Stimulated activated CD8-positive, alpha-beta memory T cell treated with anti-CD3 and anti-CD28 coated beads, Interleukin-7, amount 100 ng/mL, for 1 hour (primary cell): ENCODE measurements at places on chromosomes 2 and 18.

- no peak for DNase-seq
Observed at GRCh38 chr2:237715459-237715947, 83.1 kb upstream of the RBM44 start.

GRCh38 chr18:22467760-22468553, 50.2 kb upstream of the CTAGE1 start:
- no peak for DNase-seq

DNA sequence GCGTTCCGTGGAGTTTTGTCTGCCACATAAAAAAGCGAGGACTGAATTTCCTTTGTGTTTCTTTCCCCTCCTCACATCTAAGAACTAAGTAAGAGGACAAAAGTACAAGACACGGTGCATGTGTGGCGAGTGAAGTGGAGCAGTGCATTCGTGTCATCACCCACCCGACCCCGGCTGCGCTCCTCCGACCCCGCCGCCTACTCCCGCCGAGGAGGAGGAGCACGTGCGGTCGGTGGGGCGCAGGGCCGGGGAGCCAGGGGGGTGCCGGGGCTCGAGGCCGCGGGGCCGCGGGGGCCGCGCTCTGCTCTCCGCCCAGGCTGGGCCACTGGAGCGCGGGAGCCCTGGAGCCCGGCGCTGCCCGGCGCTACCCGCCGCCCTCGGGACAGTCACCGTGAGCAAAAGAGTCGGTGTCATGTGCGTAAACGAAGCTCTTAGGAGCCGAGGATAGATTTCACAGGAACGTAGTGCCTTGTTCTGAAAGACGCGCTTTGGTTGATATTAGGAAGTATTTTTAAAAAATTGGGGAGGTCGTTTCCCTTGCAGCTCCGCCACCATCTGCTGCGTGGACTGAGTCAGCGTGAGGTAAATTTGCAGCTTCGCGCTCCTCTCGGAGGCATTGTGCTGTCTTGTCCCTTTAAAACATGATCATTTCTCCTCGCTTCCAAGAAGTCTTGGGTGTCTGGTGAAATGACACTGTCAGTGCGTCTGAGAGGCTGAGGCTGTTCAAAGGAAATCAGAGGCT, 11.0 kb downstream of the TBR1 start:
- DNase-seq: no peak

GRCh38 chr2:23286758-23287704, 97.9 kb upstream of the KLHL29 start:
- no peak for DNase-seq

GRCh38 chr18:26741048-26741447, 124.5 kb downstream of the AQP4 start:
- no peak for DNase-seq

DNA sequence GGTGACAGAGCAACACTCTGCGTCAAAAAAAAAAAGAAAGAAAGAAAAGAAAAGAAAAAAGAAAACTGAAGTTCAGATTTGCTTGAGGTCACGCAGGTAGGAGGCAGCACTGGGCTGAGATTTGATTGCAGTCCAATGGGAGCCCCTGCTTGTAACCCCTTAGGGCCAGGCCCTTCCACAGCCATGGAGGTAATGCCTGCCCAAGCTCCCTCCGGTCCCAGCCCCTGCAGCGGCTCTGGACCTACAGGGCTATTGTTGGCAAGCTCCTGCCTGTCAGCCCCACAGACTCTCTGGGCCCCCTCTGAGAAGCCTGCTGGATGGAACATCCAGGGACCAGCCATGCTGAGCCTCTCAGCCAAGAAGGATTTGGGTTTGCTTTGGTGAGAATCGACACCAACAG, 12.2 kb downstream of the ZFP36L2 start:
- no peak for DNase-seq

DNA sequence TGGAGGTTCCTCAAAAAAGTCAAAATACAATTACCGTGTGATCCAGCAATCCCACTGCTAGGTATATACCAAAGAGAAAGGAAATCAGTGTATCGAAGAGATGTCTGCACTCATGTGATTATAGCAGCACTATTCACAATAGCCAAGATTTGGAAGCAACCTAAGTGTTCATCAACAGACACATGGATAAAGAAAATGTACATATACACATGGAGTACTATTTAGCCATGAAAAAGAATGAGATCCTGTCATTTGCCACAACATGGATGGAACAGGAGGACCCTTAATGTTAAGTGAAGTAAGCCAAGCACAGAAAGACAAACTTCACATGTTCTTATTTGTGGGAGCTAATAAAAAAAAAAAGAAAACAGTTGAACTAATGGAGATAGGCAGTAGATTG, 78.7 kb downstream of the DGKD start:
- no peak for DNase-seq

GRCh38 chr2:42567806-42568400, 529 bp upstream of the MTA3 start:
- DNase-seq: no peak

GRCh38 chr2:235769046-235769445, 275.2 kb downstream of the AGAP1 start:
- no peak for DNase-seq

GRCh38 chr18:58161659-58162058, 117.6 kb downstream of the NEDD4L start:
- no peak for DNase-seq

DNA sequence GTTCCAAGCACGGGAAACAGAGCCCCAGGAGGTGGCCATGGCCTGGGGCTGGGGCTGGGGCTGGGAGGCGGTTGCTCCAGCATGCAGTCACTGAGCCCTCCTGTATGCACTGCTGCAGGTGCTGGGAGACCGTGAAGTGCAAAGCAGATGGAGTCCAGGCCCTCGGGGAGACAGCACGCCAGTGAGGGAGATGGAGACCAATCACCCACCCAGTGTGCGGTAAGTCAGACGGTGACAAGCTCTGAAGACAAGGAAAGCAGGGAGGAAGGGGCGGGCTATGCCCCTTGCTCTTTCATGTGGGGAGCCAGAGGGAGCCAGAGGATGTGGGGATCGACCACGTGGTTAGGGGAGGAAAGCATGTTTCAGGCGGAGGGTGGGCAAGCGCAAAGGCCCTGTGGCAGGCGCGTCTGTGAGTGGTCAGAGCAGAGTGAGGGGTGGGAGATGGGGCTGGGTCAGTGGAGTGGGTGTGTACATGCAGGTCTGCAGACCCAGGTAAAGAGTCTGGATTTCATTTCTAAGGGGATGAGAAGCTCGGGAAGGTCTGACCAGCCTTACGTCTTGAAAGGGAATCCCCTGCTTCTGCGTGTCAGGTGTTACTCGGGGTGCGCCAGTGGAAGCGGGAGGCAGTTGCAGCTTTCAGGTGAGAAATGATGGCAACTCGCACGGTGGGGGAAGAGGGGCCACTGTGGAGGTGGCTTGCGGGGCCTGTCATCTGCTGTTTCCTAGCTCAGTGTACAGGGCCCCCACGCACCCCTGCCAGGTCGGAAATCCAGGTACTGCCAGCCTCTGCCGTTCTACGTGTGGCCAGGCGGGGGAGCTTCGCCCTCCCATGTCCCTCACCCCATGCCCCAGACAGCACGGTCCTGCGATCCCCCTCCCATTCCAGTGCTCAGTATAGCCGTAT, 19.4 kb downstream of the RRM2 start:
- no peak for DNase-seq

- DNase-seq: no peak
Observed at GRCh38 chr2:28286678-28287077, 106.0 kb upstream of the FOSL2 start.

DNA sequence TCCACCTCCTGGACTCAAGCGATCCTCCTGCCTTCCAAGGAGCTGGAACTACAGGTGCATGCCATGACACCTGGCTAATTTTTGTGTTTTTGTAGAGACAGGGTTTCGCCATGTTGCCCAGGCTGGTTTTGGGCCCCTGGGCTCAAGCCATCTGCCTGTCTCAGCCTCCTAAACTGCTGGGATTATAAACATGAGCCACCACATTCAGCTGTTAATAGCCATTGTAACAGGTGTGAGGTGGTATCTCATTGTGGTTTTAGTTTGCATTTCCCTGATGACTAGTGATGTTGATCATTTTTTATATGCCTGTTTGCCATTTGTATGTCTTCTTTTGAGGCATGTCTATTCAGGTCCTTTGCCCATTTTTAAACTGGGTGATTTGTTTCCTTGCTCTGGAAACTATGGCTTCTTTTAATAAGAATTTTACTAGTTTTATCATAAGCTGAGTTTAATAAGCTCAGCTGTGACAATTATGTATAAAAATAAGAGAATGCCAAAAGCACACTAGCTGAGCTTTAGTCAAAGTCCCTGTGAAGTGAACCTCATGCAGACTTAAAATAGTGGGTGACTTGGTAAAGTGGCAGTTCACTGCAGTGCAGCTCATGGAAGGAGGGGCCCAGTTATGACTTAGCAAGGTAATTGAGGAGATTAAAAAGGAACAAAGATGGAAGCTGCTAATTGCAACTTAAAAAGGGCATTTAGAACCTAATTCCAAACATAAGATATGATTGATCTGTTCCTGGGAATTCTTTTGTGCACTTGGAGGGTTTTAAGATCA, 465.1 kb downstream of the TGIF1 start:
- no peak for DNase-seq

GRCh38 chr18:59229191-59229590, 9.2 kb downstream of the GRP start:
- DNase-seq: no peak

DNA sequence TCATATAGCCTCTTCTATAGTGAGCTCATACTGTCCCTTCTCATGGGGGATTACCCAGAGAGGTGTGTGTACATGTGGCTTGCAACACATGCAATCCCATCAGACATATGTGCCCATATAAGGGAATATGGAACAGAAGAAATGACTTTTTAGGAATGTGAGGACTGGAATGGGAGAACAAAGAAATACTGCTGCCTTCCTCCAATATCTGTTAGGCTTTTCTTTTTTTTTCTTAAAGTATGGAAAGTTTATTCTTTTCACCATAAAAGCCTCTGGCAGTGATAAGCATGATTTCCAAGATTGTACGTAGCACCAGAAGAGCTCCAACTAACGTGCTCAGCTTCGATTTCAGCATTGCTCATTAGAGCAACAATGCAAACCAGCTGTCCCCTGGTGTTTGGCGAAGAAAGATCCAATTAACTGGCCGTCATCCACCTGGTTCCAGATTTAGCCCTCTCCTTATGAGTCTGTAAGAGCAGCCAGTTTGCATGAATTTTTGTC, 113.6 kb downstream of the ADCYAP1 start:
- DNase-seq: no peak

DNA sequence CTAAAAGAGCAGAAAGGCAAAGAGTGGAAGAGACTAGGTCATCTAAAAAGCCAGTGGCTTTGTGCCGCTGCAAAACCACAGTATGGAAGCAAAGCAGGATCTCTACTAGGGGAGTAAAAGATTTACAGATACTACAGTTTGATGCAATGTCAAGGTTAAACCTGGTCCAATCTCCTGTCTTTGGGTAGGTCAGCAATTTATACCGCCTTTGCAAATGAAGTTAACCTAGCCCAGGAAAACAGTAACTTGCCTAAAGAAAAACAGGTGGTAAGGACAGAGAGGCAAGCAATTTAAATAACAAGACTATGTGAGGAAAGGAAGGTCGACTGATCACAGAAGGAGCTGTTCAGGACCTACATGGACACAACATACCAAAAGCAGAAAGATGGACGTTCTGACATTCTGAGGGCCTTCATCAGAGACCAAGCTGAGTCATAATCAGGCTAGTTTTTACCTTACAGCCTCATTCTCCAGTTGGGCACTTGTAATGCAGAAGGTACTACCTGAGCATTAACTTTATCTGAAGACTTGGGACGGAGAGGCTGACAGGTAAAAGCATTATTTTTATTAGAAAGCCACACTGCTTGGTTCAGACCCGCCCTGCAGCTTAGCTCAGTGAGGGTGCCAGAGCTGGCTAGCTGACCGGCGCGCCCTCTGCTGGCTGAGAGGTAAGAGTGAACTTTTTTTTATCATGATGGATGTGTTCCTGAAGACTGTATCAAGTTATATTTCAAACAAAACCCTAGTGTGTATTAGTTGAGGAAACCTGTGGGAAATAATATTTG, 15.9 kb downstream of the CDKL4 start:
- DNase-seq: peak; percentile 71

DNA sequence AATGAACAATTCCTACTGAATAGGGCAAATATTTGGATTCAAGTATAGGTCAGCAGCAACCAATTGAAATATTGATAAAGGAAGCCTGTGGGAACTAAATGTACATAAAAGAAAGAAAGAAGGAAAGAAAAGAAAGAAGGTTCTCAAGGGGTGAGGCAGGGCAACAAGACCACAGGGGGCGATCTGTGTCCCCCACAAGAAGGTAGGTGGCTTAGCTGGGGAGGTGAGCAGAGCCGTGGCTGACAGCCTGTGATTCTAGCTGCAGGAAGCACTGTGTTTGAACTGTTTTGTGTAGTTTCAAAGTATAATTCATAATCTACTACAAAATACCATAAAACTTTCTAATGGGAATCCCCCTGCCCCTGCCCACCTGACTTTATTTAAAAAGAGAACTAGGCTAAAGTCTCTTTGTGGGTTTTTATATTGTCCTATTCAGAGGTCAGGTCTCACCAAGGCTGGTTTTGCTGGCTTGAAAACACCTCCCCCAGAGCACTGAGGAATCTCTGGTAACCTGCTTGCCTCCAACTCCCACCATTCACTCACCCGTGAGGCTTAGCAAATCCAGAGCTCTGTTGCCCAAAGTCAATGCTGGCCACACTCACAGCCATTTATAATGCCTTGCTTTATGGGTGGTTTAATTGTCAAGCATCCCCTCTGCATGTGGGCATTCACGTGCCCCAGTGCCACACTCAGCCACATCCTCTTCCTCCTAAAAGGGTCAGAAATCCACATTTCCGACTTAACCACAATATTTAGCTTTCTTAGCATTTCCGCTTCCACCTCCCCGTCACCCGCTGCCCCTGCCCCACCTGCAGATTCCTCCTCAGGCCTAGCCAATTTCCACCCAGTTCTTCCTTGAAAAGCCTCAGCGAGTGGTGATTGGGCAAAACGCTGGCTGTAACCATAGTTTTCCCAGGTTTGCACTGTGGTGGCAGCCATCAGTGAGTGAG, 36.4 kb upstream of the LMAN1 start:
- DNase-seq: no peak

- no peak for DNase-seq
Observed at GRCh38 chr2:36277146-36277808, 78.3 kb upstream of the CRIM1 start.

- DNase-seq: no peak
Observed at GRCh38 chr2:215728504-215729065, 284.8 kb downstream of the MREG start.

DNA sequence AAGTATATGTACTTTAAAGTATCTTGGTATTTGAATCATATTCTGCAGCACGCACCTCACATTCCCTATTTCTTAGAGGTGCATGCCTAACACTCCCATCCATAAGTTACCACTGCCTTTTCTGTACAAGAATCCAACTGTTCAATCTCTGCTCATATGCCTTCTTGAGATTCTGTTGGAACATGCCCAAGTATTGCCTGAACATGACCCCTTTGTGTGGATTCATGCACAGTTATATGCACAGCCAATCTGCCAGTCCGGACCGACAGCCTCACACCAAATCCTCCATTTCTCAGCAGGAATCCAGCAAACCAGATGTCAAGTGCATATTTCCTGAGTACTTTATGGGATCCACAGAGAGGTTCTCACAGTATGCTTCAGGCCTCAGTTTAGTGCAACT, 222.0 kb downstream of the TMEM182 start:
- DNase-seq: no peak

- DNase-seq: no peak
Observed at GRCh38 chr18:33805592-33805991, 227.6 kb downstream of the ASXL3 start.

GRCh38 chr18:5709476-5710095, 165.8 kb upstream of the EPB41L3 start:
- no peak for DNase-seq
